ENCODE measurements at places on chromosomes 13 and 19. TPM values are rescaled to one million over a fixed set of nuclear protein-coding genes. Genes with fewer than 3 reads are reported as not detected.
A peak's percentile ranks its signal among the peaks of the same experiment; 100 is the strongest.

COG3 gene
- polyA plus RNA-seq: 10.4 TPM

TPTE2 gene
- not detected for polyA plus RNA-seq

DNA sequence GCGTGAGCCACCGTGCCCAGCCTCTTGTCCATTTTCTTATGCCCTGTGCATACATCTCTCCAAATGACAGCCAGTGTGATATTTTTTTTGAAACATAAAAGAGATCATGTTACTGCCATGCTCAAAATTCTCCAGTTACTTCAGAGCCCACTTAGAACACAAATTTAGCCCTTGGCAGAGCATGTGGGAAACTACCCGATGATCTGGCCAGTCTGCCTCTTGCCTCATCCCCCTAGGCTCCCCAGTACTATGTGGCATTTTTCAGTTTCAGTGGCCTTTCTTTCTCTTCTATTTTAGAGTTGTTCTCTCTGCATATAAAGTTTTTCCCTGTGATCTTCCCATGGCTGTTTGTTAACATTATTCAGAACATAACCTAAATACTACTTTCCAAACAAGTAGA, 323.0 kb downstream of the GPC5 start:
- no peak overlapping the region for H3K27ac ChIP-seq
- no peaks in the 10 kb centered on the region for H3K27me3 ChIP-seq
- no peak for DNase-seq
- peaks cover 4% of the 10 kb centered on the region for H3K4me1 ChIP-seq
- no peak overlapping the region for H3K4me3 ChIP-seq

GRCh38 chr13:48094404-48094780, 512 bp downstream of the MED4 start:
- H3K27me3 ChIP-seq: no peaks in the 10 kb centered on the region
- H3K36me3 ChIP-seq: peaks cover 4% of the 10 kb centered on the region
- peak overlapping the region; percentile 99 for H3K4me3 ChIP-seq
- H3K27ac ChIP-seq: peak overlapping the region; percentile 94

DNA sequence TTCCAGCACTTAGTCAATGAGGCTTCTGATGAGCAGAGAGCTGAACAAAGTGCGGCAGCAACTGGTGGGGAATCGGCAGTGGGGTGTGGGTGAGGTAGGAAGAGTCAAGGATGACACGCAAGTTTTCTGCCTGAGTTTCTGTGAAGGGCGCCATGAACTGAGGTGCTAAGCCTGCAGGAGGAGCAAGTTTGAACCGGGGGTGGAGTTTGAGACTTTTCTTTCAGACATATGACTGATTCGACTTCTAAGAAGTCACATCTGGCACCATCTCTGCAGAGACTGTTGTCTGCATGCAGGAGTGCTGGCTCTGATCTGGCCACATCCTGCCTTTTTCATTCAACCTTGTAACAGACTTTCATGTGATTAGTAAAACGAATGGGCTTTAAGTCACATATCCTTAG, 14.8 kb upstream of the GPI start:
- peaks cover 12% of the 10 kb centered on the region for H3K36me3 ChIP-seq
- H3K4me3 ChIP-seq: no peak overlapping the region
- H3K4me1 ChIP-seq: peaks cover 14% of the 10 kb centered on the region
- DNase-seq: no peak

- no peaks in the 10 kb centered on the region for H3K27me3 ChIP-seq
- peaks cover 9% of the 10 kb centered on the region for H3K4me1 ChIP-seq
- H3K36me3 ChIP-seq: no peaks in the 10 kb centered on the region
These were observed 15.9 kb downstream of the ENOX1 start for GRCh38 chr13:43770871-43771270.

DNA sequence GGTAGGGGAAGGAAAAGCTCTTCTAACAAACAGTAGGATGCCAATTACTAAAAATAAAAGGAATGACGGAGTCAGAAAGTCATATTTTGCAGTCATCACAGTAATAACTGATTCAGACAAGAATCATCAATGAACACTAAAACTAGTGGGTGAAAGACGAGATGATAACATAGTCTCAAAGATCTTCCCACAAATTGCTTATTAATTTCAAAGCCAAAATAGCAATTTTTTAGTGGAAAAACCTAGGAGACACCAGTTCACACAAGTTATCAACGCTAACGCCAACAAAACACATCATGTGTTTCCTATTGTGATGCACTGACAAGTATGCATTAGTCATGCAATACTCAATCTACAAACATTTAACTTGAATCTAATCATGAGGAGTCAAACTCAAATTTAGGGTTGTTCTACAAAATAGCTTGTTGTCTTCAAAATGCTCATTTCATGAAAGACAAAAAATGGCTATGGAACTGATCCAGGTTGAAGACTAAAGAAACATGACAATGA, 18.6 kb downstream of the ZNF233 start:
- H3K36me3 ChIP-seq: peaks cover 32% of the 10 kb centered on the region
- H3K4me3 ChIP-seq: no peak overlapping the region
- H3K27ac ChIP-seq: no peak overlapping the region
- DNase-seq: no peak
- no peaks in the 10 kb centered on the region for H3K4me1 ChIP-seq

GRCh38 chr13:73579574-73580274, 520.9 kb downstream of the KLF5 start:
- no peaks in the 10 kb centered on the region for H3K36me3 ChIP-seq
- H3K27ac ChIP-seq: no peak overlapping the region
- H3K27me3 ChIP-seq: no peaks in the 10 kb centered on the region
- no peak overlapping the region for H3K4me3 ChIP-seq
- no peak for DNase-seq
- H3K4me1 ChIP-seq: no peaks in the 10 kb centered on the region

DNA sequence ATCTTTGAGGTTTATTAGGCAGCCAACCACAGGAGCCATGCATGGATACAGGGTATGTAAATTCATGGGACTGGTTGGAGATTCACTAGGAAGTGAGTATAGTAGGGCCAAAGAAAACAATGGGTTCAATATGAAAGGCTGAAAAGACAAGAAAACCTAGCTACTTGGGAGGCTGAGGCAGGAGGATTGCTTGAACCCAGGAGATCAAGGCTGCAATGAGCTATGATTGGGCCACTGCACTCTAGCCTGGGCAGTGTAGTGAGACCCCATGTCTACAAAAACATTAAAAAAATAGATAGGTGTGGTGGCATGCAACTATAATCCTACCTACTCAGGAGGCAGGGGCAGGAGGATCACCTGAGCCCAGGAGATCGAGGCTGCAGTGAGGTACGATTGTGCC, 10.3 kb upstream of the SLC1A5 start:
- no peak for DNase-seq
- H3K36me3 ChIP-seq: no peaks in the 10 kb centered on the region
- no peak overlapping the region for H3K27ac ChIP-seq
- peaks cover 6% of the 10 kb centered on the region for H3K4me1 ChIP-seq
- no peak overlapping the region for H3K4me3 ChIP-seq
- no peaks in the 10 kb centered on the region for H3K27me3 ChIP-seq

GRCh38 chr13:53058065-53058679, 29.6 kb downstream of the OLFM4 start:
- H3K4me3 ChIP-seq: no peak overlapping the region
- H3K27ac ChIP-seq: no peak overlapping the region
- no peaks in the 10 kb centered on the region for H3K27me3 ChIP-seq
- no peaks in the 10 kb centered on the region for H3K36me3 ChIP-seq
- no peak for DNase-seq
- peaks cover 8% of the 10 kb centered on the region for H3K4me1 ChIP-seq

RNU6-9 gene
- polyA plus RNA-seq: not detected

DNA sequence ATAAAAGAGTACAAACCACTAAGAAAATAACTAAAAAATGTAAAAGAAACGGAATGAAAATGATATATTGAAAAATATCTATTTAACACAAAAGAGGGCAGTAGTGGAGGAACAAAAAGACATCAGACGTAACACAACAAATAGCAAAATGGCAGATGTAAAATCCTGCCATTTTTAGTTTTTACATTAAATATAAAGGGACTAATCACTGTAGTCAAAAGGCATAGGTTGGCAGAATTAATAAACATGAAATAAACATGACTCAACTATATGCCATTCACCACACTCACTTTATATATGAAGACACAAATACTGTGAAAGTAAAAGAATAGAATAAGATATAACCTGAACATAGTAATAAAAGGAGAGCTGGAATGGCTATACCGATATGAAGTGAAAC, 11.0 kb downstream of the MTUS2 start:
- H3K27me3 ChIP-seq: no peaks in the 10 kb centered on the region
- DNase-seq: no peak
- no peaks in the 10 kb centered on the region for H3K4me1 ChIP-seq
- H3K36me3 ChIP-seq: no peaks in the 10 kb centered on the region
- no peak overlapping the region for H3K27ac ChIP-seq

MIA gene
- polyA plus RNA-seq: 2.8 TPM

GRCh38 chr13:29911781-29912418, 61.5 kb upstream of the UBL3 start:
- no peaks in the 10 kb centered on the region for H3K27me3 ChIP-seq
- peak; percentile 63 for DNase-seq
- H3K27ac ChIP-seq: no peak overlapping the region
- H3K4me3 ChIP-seq: no peak overlapping the region

All from stomach (tissue), 19 donors.